ENCODE measurements at places on chromosomes 12 and 14.

- no peak for DNase-seq
Observed at GRCh38 chr12:89357297-89357730, 5.0 kb upstream of the DUSP6 start.

DNA sequence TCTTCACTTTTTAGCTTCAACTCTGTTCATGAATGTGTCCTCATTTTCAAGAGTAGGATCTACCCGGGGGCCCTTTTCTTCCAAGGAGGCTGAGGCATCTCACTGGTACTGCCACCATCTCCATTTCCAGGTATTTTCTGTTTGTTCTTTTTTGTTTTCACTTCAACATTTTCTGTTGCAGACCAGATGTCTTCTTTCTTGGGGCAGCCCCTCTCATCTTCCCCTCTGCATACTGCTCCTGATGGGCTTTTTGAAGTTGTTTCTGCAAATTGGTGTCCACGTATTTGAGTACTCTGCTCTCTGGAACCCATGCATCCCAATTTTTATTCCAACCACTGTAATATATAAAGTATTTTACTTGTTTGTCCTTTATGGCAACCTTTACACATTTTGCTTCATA is 66.5 kb downstream of the LRP6 start:
- DNase-seq, result no peak

DNA sequence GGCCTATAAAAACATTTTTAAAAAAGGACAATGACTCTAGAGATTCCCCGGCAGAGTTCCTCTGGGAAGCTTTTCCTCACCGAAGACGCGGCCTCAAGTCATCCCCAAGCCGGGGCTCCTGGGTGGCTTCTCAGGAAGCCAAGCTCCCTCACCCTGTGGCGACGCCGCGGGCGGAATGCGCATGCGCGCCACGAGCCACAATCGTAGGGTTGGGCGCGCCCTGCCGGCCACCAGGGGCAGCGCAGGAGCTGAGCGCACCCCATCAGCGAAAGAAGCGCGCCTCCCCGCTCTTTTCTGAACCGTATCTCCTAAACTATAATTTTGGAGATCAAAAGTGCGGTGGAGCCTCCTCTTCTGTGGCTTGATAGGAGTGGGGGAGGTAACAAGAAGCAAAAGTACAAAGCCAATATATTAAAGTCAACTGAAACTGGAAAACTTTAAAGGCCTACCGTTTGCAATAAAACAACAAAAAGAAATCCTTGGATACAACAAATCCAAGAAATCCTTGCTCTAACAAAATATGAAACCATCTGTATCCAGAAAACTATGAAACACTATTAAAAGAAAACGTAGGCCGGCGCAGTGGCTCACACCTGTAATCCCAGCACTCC is 17.4 kb upstream of the CHFR start:
- DNase-seq, result no peak

DNA sequence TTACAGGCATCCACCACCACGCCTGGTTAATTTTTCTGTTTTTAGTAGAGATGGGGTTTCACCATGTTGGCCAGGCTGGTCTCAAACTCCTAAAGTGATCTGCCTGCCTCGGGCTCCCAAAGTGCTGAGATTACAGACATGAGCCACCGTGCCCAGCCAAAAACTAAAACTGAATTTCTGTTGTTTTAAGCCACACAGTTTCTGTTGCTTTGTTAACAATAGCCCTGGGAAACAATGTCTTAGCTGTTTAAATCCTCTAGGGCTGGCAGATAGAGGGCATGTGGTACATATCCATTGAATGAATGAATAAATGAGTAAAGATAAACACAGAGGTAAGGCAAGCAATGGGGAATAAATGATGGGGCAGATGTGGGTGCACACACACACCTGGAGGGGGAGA is 8.0 kb upstream of the EIF5 start:
- no peak for DNase-seq

DNA sequence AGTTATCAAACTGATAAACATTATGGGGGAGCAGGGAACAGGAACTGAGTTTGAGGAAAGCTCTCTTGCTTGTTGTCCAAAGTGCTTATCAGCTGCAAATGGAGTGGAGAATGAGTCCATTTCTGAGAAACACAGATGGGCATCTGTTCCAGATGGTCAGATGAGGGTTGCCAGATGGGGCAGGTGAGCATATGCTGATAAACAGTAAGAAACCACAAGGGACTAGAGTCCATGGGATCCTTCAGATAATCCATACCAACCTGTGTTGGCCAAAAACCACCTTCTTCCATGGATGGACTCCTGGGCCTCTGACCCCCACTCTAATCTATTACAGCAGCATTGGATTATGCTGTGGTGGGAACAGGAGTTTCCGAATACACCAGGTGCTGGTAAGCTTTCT is 38.3 kb downstream of the GNS start:
- DNase-seq, result no peak

- DNase-seq, result no peak
Observed at GRCh38 chr14:53790731-53791500, 165.7 kb downstream of the BMP4 start.

DNA sequence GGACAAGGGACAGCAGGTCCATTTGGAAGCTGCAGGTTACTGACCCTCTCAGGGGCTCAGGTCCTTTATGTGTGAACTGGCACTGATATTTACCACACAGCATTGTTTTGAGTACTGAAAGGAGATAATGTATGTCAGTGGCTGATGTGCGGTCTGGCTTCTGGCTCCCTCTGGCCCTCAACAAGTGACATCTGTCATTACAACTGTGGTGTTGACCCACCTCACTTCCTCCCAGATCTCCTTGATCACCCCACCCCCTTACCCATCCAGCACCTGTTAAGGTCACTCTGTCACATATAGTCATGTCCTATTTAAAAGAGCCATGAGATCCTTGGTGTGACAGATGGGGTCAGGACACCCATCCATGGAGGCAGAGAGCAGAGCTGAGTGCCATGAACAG is 22.7 kb upstream of the PRIMA1 start:
- DNase-seq, result no peak

Data from A549 (cell line).